ENCODE measurements at places on chromosomes 5 and 9.

DNA sequence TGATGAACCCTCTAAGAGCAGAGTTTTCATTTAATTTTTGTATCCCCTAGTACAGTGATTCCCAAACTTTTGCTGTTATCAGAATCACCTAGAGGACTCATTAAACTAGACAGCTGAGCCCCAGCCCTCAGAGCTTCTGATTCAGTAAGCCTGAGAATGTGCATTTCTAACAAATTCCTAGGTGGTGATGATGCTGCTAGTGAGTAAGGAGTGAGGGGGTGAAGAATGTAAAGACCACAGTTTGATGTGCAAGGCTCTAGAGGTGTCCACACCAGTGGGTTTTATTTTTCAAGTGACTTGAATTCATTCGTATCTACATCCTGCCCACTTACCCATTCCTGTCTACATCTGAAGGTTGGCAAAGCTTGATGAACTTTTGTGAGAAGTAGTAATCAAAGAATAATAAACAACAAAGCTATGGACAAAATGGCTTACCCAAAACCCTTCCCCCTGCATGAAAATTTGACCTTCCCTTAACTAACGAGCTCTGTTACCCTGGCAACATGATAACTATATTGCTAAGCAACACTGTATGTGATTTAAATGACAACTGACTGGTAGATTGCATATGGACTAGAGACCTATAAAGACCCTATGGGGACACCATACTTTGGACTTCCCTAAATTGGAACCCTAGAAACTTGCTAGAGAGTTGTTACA is 35.2 kb downstream of the DTWD2 start:
- DNase-seq: no peak

DNA sequence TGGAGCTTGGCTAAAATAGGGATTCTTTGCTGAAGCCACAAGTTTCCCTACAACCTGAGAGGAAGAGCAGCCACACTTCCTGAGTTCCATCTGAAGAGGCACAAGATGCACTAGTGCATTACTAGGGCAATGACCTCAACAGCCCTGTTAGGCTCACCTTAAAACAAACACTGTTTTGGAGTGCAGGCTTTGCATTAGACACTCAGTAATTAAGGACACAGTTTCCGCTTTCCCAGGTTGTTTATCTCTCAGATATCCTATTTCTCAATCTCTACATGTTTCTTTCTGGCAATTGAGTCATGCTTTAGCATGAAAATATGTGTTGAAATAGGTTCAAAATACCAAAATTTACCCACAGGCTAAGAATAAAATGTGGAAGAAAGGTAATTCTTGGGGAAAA is 34.2 kb downstream of the EMB start:
- no peak for DNase-seq

DNA sequence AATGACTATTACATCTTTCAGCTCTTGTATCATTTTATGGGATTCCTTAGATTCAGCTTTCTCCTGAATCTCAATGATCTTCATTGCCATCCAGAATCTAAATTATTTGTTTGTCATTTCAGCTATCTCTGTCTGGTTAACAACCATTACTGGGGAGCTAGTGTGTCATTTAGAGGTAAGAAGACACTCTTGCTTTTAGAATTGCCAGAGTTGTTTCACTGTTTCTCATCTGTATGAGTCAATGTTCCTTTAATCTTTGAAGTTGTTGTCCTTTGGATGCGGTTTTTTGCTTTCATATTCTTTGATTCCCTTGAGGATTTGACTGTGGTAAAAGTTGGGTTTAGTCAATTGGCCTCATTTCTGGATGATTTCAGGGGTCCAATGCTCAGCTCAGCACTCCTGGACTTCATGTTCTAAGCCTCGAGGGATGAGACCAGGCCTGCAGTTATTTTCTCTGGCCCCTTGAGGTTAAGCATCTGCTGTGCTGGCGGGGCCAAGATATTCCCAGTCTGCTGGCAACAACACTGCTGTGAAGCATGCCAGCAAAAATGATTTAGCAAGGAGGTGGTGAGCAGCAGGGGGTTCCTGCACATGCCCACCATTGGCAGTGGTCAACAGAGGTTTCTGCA is 102.4 kb upstream of the PCSK5 start:
- no peak for DNase-seq

- no peak for DNase-seq
These were observed 94.3 kb downstream of the MVB12B start for GRCh38 chr9:126420643-126421564.

GRCh38 chr5:107687937-107688336 is 17.2 kb upstream of the EFNA5 start:
- DNase-seq: no peak

GRCh38 chr5:126066836-126067235 is 356.4 kb upstream of the GRAMD2B start:
- no peak for DNase-seq

- DNase-seq: no peak
These were observed 133.8 kb downstream of the MRPS30 start for GRCh38 chr5:44942524-44943001.

- no peak for DNase-seq
These were observed 114.3 kb downstream of the KCTD16 start for GRCh38 chr5:144284931-144285502.

GRCh38 chr5:39502704-39503103 is 77.9 kb upstream of the DAB2 start:
- DNase-seq: no peak

- DNase-seq: no peak
These were observed 94.2 kb upstream of the MTAP start for GRCh38 chr9:21708260-21708711.

DNA sequence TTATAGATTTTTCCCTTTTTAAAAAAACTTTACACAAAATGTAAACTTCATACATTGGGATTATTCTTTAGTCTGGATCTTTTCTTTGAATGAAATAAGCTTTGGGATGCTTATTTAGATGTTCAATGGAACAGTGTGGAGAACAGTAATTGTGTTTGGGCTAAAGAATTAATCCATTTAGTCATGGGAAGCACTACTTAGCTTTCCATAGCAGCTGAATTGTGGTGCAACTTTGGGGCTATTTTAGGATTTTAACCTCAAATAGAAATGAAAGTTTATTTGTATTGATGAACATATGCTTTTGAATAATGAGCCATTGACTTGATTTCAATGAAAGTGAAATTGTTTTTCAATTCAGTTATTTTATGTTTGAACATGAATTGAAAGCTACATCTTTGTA is 72.4 kb downstream of the ZCCHC7 start:
- DNase-seq: no peak

DNA sequence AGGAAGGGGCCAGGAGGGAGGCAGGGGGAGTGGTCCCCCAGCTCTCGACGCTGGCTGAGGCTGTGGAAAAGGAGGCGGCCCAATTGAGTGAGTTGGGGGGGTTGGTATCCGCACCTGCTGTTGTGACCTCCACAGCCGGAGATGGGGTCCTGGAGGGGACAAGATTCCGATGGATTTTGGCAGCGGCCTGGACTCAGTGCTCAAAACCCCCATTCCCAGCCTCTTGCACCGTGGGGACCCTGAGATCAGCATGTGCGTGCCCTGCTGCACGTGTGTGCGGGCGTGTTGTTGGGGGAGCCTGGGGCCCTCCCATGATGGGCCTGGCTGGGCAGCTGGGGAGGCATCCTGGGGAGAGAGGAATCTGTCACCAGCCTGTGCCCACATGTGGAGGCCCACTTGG is 15.0 kb downstream of the CNTFR start:
- no peak for DNase-seq

DNA sequence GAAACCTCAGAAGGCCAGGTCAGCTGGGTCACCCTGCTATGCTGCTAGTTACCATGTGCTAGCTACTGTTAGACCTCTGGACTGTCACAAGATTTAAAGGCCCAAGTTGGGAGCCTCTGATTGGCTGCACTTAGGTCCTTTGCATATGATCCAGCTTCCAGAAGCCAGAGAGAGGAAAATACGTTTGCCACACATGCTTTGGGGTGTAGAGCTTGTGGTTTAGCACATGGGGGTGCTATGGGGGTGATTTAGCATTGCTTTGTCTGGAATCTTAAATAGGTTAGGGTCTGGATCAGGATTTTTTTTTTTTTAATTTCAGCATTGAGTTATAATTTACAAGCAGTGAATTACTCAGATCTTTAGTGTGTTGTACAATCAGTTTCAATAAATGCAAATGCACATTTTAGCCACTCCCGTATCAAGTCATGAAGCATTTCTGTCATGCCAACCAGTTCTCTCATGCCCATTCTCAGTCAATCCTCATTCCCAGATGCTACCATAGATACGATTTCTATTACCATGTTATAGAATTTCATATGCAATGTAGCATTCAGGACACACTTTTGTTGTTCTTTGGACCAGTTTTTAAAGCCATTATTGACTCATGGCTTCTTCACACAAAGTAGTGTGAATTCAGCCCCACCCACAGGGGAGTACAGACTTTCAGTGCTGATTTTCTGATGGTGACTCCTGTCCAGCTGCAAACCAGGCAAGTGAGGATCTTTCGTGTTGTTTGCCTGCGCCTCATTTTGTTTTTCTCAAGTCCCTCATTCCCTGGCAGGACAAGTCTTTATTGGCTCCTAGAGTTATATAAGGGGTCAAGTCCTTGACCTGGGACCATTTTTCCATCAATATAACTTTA is 250.4 kb downstream of the LRRC70 start:
- no peak for DNase-seq

DNA sequence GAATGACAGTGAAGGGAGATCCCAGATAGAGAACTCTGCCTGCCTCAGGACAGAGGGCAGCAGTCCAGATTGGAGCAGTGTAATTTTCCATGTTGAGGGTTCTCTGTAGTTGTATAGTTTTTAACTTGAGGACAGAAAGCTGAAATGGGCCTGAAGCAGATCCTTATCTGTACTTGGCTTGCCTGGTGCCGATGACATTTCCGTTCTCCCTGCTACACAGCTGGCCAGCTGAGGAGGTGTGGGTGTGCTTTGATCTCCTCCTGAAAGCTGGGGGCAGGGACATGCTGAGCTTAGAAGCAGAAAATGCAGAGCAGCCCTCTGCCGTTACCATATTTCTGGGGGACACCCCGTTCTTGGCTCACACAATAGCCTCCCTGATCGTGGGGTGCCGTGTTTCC is 10.5 kb downstream of the GLRX start:
- DNase-seq: no peak

DNA sequence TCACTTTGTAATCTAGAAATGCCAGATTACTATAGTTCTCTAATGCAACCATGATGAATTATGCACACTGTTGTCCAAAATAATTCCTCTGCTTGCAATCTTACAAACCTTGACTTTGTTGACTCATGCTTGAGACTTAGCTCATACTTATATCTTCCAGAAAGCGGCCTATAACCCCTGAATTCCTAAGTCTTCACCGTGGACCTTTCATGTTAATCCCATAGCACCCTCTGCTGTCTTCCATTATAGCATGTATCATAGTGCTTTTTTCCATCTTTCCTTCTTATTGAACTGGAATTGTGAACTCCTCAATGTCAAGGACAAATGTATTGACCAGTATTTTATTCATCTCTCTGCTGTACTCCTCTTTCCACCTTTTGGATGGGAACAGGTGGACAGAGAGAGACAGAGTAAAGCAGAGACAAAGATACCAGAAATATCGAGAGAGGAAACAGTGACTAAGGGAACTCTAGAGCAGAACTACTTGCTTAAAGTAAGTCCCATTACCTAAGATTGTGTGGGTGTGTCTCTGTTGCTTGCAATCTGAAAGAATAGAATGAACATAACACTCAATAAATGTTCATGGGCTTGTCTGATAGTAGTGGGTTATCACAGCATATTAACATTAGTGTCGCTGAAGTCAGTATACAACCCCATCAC is 110.0 kb downstream of the LURAP1L start:
- no peak for DNase-seq

- no peak for DNase-seq
These were observed 487.5 kb upstream of the SGCD start for GRCh38 chr5:155839251-155840037.

DNA sequence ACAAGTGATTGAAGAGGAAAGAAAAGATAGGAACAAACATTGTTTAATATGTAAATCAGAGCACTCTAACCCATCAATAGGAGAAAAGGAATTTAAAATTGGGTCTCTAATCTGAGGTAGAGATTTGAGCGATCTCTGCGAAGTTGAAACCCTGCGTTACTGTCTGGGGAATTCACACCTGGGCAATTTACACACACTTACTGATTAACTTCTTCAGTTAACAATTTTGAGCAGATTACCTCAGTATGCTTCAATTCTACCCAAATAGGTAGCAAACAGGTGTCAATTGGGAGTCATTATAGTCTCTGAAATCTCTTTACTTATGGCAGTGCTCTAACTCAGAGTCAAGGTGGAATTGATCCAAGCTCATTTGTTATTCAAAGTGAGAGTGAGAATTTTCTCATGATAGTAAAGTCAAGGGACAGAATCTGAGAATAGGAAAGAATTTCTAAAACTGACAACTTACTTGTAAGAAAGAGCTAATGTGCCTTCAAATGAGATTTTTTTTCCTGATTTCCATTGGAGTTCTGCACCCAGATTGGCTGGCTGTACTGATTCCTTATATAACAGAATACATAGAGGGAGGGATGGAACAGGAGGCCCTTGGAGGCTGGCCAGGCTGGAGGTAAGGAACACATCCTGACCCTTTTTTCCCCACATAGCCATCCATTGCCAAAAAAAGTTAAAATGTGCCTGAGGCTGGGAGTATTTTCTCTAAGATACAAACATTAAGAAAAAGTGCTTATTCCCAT is 27.1 kb upstream of the IFNA14 start:
- DNase-seq: no peak

- DNase-seq: no peak
These were observed 4.1 kb upstream of the RGMB start for GRCh38 chr5:98769210-98769958.

Measured in stimulated activated CD4-positive, alpha-beta T cell treated with anti-CD3 and anti-CD28 coated beads, Interleukin-1b, Interleukin-23, amount 100 ng/mL, for 1 hour (primary cell).